ENCODE measurements at places on chromosomes 6 and 20.
A peak's percentile ranks its signal among the peaks of the same experiment; 100 is the strongest.

- peak; percentile 53 for DNase-seq
Observed at GRCh38 chr20:38870733-38871559, 55.3 kb upstream of the FAM83D start.

DNA sequence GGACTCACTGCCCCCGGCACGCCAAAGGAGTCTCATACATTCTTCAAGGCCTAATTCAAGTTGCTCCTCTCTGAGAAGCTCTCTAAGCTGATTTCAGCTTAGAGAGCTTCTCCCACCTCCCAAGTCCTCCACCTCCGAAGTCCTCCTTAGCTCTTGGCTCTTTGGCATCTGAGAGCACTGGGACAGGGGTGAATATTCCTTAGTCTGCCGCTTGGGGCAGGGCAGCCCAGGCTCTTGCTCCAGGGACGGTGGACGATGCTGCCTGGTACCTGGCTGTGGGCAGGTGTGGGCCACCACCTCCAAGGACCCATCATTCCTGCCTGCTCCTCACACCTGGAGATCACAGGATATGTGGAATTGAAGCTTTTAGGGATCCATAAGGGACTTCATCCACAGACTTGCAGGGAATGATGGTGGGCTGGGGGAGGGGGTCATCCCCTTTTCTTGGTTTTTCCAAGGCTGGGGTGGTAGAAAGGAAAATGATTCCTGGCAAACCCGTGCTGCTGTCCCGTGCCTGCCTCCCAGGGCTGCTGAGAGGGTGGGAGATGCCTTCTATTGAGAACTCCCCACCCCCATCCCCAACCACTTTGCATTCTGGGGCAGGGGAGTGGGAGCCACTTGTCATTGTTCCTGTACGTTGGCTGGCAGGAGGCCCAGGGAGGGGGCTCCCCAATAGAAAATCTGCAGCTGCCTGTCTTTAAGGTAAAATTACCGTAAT lies 57.4 kb downstream of the ARHGAP40 start:
- DNase-seq: peak; percentile 42

DNA sequence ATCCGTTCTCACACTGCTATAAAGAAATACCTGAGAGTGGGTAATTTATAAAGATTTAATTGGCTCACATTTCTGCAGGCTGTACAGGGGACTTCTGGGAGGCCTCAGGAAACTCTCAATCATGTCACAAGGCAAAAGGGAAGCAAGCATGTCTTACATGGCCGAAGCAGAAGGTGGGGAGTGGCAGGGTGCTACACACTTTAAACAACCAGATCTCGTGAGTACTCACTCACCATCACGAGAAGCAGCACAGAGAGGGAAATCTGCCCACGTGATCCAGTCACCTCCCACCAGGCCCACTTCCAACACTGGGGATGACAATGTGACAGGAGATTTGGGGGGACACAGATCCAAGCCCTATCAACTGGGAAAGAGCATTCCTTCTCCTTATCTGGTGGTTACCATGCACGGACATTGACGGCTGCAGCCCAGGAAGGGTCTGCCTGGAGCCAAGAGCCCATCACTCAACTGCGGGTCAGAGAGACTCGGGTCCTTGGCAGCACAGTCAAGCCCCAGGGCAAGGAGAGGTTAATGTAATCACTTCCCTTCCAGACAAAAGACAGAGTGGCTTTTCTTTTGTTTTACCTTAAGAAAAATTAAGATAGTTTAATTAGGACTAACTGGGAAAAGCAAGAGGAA lies 112.3 kb upstream of the CST7 start:
- DNase-seq: no peak

- no peak for DNase-seq
Observed at GRCh38 chr20:61887596-61888093, 178.0 kb downstream of the TAF4 start.

DNA sequence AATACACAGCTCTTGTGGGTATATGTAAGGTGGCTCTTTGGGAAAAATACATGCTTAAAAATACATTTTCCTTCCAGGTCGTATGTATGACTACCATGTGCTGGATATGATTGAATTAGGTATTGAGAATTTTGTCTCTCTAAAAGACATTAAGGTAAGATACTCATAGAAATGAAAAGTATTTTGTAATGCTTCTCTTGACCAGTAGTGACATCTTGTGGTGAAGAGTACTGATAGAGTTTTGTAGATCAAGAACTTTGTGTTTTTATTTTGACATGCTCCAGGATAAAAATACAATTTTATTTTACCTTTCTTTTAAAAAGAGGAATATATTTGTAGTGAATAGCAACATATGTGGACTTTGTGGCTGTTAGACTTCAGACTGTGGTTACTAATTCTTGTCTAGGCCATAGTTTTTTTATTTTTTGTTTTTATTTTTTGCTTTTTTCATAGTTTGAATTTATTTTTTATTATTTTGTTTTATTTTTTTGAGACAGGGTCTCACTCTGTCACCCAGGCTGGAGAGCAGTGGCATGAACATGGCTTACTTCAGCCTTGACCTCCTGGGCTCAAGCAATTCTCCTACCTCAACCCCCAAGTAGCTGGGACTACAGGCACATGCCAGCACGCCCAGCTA lies 17.9 kb downstream of the RPF2 start:
- DNase-seq: peak; percentile 52

Measured in GM23248 (cell line).